Thoracic aorta (tissue), 2 donors: ENCODE measurements at places on chromosomes 5 and 9. TPM values are rescaled to one million over a fixed set of nuclear protein-coding genes. Genes with fewer than 3 reads are reported as not detected.

- DNase-seq, result no peak
- no peaks in the 10 kb centered on the region for H3K36me3 ChIP-seq
- peak overlapping the region; percentile 48 for H3K4me3 ChIP-seq
- no peaks in the 10 kb centered on the region for H3K27me3 ChIP-seq
- peak overlapping the region; percentile 77 for H3K27ac ChIP-seq
These were observed 14.1 kb downstream of the MAN2A1 start for GRCh38 chr5:109703829-109704228.

GRCh38 chr5:61320860-61321259 lies 11.2 kb upstream of the ZSWIM6 start:
- no peak overlapping the region for H3K4me3 ChIP-seq
- no peak for DNase-seq
- H3K36me3 ChIP-seq, result no peaks in the 10 kb centered on the region
- H3K4me1 ChIP-seq, result peaks cover 8% of the 10 kb centered on the region
- no peaks in the 10 kb centered on the region for H3K27me3 ChIP-seq
- H3K27ac ChIP-seq, result no peak overlapping the region

DNA sequence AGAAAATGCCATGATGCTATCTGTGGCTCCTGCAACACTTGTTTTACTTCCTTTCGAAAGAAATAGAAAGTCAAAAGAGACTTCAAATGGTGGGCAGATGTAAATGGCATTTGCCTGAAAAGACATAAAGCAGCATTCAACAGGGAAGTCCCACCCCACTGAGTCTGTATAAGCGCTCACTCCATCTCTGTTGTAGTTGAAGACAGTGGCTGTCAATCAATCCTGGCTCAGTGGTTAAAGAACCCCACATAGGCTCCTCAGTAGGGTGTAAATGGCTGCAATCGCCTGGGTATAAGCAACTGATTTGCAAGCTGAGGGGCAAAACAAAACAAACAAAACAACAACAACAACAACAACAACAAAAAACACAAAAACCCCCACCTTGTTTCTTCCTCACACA lies 158.7 kb downstream of the EFNA5 start:
- H3K4me3 ChIP-seq, result no peak overlapping the region
- no peak for DNase-seq
- H3K27ac ChIP-seq, result no peak overlapping the region

GRCh38 chr5:98428806-98429205 lies 344.7 kb upstream of the RGMB start:
- no peaks in the 10 kb centered on the region for H3K36me3 ChIP-seq
- no peak overlapping the region for H3K4me3 ChIP-seq
- DNase-seq, result no peak
- no peaks in the 10 kb centered on the region for H3K27me3 ChIP-seq

Gene OMD
- 200 TPM for total RNA-seq

Gene SLC25A2
- 2.0 TPM for total RNA-seq

Gene PCDHGB1
- 6.8 TPM for total RNA-seq

Gene ITGA1
- 169 TPM for total RNA-seq
